ENCODE measurements at places on chromosomes 5 and 9.

- DNase-seq = no peak
These were observed 657 bp downstream of the MTRR start for GRCh38 chr5:7869474-7870136.

DNA sequence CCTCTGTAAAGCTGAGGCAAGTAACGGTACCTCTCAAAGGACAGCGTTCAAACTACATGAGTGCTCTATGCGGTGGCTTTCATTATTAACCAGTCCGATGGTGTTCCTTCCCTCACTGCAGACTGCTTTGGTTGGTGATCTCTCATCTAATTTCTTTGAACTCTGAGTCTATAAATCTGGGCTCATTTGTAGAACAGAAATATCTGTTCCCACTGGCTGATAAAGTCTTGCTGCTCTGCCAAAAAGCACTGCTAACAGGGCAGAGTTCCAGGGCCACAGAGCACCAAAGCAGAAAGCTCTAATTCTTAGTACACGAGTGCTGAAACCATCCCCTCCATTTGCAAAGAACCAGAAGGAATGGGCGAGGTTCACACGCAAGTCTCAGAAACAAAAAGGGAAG, 81.9 kb downstream of the MED27 start:
- DNase-seq = no peak

DNA sequence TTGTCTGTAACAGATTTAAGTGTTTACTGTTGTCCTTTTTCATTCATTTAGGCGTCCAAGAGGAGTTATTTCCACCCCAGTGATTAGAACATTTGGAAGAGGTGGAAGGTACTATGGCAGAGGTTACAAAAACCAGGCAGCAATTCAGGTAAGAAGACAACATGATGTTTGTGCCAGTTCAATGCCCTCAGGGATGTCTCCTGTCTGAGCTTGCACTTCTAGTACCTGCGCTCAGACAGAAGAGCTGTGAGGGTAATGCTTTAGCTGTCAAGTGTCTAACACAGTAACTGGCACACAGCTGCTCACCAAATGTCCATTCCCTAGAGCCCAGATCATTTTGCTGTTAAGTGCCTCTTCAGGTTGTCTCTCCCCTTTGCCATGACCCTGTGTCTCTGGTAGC, 14.2 kb upstream of the PHF2 start:
- no peak for DNase-seq

DNA sequence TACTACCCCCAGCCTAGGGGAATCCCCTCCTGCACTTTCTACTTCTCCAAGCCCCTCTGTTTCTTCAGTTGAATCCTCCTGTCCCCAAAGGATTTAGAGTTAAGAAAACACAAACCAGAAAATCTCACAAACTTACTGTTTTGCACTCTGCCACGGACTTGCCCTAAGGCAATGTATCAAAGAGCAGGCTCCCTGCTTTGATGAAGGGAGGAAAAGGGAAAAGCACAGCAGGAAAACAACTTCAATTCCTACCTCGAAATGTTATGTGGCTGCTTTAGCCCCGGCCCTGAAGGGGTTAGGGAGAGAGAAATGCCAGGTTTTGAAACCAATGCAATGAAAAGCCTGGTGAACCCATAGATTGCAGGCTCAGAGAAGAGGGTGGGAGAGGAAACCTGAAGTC, 254.7 kb downstream of the MAN2A1 start:
- DNase-seq = no peak

GRCh38 chr9:110842986-110843385, 174.4 kb downstream of the MUSK start:
- DNase-seq = no peak

GRCh38 chr5:54624805-54625568, 107.4 kb downstream of the SNX18 start:
- peak; percentile 40 for DNase-seq
